ENCODE measurements at places on chromosomes 1 and 21.

DNA sequence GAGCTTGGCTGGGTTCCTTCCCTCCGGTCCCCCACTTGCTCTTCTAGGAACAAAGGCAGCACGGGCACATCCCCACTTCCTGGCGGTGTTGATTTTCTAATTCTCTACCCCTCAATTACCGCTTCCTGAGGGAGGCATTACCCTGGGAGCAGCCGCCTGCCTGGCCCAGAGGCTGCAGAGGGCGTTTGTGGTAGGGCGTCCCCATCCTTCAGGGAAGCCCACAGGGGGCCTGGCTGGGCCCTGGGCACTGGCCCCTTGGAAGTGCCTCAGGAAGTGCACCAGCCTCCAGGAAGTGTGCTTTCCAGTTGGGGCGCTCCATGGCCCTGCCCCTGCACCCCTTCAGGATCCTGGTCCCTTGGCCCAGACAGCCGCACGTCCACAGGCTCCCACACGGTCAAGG, 42.1 kb upstream of the CASZ1 start:
- no peak for DNase-seq

DNA sequence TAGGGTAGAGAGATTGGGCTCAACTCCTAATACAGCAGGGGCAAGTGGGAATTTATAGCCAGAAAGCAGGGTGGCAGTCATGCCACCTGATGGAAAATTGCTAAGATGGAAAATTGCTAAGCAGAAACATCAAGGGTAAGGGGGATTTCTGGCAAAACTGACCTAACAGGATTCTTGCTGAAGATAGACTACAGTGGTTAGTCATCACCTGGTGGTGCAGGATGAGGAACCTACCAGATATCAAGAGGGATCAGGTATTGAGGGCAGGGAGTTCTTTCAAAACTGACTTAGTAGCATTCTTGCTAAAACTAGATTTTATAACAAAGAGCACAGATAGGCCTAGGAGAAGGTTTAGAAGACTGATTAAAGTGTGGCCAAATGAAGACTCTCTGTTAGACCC, 292.9 kb downstream of the PLPP3 start:
- DNase-seq: no peak

GRCh38 chr1:93603601-93604000, 78.0 kb downstream of the BCAR3 start:
- no peak for DNase-seq

GRCh38 chr1:85264150-85264549, 4.7 kb upstream of the C1orf52 start:
- no peak for DNase-seq

GRCh38 chr1:163063610-163064009, 5.6 kb upstream of the RGS4 start:
- DNase-seq: no peak

DNA sequence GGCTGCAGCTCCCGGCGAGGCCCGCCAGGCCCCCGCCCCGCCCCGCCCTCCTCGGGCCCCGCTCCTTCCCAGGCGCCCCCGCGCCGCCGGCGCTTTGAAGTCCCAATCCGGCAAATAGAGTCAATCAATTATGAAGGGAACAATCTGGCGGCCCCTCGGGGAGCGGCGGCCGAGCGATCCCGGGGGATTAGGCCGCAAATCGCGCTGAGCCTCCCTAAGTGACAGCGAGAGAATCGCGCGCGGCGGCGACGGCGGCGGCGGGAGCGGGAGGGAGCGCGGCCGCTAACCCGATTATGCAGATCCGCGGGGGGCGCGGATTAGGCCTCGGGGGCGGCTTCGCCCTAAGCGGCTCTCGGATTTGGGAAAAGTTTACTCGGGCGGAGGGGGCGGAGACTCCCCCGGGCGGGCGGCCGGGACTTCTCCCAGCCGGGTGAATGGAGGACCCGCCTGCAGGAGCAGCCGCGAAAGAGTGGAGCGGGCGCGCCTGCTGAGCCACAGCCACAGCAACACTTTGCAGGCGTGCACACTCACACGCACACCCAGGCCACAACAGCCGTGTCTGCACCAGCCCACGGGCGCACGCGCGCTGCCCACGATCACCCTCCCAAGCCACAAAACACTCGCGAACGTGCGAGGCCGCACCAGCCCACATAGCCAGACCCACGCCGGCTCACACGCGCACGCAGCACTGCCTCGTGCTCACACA, 23.0 kb upstream of the DMBX1 start:
- DNase-seq: no peak

- peak; percentile 59 for DNase-seq
Observed at GRCh38 chr1:100354971-100355394, 2.7 kb downstream of the CDC14A start.

Data from H4 (cell line).